ENCODE measurements at places on chromosomes 12 and 14.
A peak's percentile ranks its signal among the peaks of the same experiment; 100 is the strongest.

GRCh38 chr14:56844406-56845002 is 34.2 kb upstream of the OTX2 start:
- no peak for DNase-seq

DNA sequence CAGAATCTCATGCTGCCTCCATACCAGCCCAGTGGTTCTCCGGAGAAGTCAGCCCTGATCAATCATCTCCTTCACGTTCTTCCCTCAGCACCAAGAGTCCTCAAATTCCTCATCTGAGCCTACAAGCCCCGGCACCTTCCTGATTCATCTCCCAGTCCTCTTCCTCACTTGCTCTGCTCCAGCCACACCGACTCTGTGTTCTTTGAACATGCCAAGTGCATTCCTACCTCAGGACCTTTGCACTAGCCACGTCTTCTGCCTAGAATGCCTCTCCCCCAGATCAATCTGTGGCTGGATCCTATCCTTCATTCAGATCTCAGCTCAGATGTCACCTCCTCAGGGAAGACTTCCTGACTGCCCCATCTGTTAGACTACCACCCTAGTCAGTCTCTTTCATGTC is 4.7 kb downstream of the RILPL1 start:
- no peak for DNase-seq

DNA sequence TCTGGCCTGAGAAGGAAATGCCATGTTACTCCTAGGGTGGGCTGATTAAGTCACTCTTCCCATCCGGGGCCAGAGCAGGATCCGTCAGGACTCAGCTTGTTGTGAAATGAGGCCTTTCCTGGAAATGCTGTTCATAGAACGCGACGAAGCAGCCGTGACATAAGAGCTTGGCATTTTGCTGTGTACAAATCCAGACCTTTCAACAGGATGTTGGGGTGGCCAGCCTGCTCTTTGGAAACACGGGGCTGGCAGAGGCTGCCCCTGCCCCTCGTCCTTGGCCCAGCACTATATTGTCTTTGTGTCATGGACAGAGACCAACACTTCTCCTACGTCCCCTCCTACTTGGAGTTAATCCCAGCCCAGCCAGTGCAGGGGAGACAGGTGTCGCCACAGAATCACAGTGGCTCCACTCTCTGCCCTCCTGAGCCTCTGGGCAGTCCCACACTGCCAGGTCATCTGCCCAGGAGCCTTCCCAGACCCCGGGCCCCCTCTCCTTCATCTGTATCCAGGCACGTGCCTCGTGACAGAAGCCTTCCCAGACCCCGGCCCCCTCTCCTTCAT is 18.6 kb upstream of the EIF5 start:
- DNase-seq = no peak

DNA sequence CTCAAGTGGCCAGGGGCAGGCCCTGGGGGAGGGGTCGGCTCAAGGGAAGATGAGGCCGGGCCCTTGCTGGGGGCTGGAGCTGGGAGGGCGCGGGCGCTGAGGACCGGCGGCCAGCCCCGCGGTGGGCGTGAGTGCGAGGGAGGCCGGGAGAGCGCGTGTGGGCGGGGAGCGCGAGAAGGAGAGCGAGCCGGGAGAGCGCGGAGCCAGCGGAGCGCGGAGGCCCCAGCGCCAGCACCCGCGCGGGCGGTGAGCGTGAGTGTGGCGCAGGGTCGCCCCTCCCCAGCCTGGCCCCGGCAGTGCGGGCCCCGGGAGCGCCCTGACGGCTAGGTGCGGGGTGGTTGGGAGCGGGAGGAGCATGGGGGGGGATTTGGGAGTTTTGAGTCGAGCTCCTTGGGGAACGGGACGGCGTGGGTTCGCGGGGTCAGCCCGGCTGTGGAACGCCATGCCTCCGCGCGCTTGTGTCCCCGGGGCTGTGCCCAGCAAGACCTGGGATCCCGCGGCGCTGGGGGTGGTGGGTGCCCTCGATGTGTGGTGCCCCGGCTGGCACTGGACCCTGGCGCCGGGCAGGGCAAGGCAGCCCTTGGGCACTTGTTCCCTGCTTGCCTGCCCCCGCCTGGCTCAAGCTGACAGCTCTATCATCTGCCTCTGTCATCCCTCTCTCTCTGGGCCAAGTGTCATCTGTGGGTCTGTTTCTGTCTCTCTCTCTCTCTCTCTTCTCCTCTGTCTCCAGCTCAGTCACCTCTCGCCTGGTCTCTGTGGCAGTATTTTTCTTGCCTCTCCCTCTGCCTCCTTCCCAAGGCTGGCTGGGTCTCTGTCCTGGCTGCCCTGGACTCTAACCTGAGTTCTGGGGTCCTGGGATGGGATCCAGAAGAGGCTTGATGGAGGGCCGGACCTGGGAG is at the start of gene LBHD2:
TSS of gene LBHD2 (plus strand) at position 190 of the 899 bp plus-strand sequence. CDS start 1,803 bp downstream, outside the sequence.
- peak; percentile 20 for DNase-seq

DNA sequence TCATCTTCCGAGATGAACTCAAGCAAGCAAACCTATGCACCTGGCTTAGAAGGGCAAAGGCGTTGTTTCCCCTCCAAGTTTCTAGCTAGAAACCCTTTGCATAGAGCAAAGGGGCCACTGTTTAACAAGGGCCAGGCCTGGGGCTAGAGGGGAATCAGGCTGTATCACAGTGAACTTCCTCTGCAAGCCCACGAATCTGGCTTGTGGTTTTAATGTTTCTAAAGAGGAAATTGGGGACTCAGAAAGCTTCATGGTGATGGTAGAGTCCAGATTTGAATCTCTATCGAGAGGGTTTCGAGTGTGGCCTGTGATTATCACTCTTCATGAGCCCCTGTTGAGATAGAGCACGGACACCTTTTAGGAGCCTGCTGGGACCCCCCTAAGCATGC is 189.9 kb downstream of the VRK1 start:
- DNase-seq = no peak

DNA sequence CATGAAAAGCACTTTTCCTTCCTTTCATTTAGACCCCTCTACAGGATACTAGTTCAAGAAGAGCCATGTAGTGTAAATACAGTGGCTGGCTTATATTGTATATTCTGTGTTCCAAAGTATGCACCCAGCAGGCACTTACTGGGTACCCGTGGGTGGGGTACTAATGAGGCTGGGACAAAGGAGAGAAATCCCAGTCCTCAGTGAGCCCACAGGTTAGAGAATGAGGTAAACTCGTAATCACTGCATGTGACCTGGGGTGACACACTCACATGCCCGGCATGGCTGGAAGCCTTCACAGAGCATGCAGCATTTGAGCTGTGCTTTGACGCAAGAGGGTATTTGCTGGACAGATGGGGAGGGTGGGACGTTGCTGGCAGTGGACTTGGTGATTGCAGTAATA is 17.1 kb downstream of the SLC24A4 start:
- no peak for DNase-seq

GRCh38 chr12:121711361-121712189 is 977 bp upstream of the TMEM120B start:
- DNase-seq = no peak

- DNase-seq = no peak
Measured at GRCh38 chr12:121933522-121934308, 15.3 kb downstream of the CFAP251 start.

GRCh38 chr14:103880348-103881267 is 33.2 kb upstream of the PPP1R13B start:
- peak; percentile 68 for DNase-seq

All from brain (organoid and tissue), 16 donors.